ENCODE measurements at places on chromosomes 5 and 9. TPM values are rescaled to one million over a fixed set of nuclear protein-coding genes. Genes with fewer than 3 reads are reported as not detected.
A peak's percentile ranks its signal among the peaks of the same experiment; 100 is the strongest.

GRCh38 chr5:173686950-173687349 lies 70.5 kb upstream of the BOD1 start:
- DNase-seq: no peak
- H3K4me3 ChIP-seq: no peak overlapping the region
- H3K36me3 ChIP-seq: peaks cover 10% of the 10 kb centered on the region
- peaks cover 18% of the 10 kb centered on the region for H3K4me1 ChIP-seq

DNA sequence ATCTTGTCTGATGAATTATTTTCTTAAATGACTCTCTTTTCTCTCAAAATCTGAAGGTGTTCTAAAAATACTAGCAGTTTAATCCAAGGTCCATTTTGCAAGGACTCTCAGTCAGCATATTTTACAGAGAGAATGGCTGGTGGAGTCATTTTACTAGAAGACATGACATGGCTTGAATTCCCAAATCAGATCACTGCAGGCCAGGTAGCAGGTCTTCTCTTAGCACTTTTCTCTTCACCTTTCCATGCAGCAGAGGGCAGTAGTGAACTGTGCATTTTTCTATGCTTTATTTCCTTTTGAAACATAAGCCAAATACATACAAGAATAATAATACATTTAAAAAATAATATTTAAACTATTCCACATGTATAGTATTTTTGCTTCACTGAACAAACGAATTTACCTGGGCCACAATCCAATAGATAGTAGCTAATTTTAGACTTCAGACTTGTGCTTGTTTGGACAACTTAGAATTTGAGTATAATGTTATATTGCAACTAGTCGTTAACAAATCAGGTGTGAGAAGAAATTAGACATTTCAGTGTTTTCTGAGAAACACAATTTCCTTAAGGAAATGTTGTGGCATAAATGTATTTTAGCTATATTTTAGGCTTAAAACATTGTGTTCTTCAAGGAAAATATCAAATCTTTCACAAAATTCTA lies 289.4 kb upstream of the DAB2 start:
- DNase-seq: peak; percentile 21
- no peak overlapping the region for H3K4me3 ChIP-seq
- no peaks in the 10 kb centered on the region for H3K27me3 ChIP-seq
- H3K4me1 ChIP-seq: peaks cover 10% of the 10 kb centered on the region
- H3K36me3 ChIP-seq: no peaks in the 10 kb centered on the region

DNA sequence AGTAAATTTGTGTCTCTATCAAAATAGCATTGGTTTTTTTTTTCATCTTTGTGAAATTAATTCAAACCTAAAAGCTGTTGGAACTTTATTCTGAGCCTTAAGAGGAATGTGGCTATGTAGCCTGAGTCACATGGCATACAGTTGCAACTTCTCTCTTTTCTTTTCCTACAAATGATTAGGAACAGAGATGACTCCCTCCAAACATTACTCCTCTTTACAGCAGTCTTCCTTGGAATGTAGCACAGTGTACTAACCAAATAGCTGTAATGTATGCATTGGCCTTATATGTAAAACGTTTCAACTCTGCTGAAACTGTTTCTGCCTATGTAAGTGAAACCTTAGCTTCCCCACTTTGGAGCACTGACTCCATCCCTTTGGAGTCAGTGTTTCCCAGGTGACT lies 100.9 kb upstream of the MAP1B start:
- H3K36me3 ChIP-seq: no peaks in the 10 kb centered on the region
- H3K4me3 ChIP-seq: no peak overlapping the region
- H3K4me1 ChIP-seq: peaks cover 20% of the 10 kb centered on the region

DNA sequence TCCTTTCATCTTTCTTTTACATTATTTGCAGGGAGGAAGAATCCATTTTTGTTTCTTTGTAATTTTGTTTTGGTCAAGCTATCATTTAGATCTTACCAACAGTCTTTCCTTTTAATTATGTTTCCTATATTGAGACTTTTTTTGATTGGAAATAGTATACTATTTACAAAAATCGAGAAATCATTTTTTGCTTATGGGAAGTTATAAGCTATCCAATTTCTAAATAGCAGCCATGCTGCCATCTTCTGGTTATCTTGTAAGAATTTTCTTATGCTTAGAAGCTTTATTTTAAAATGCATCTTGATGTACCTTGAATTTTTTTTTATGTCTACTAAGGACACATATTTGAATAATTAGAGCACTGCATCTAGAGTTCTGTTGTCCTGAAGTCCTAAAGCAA lies 821.2 kb downstream of the PTPRD start:
- no peaks in the 10 kb centered on the region for H3K4me1 ChIP-seq
- no peaks in the 10 kb centered on the region for H3K36me3 ChIP-seq
- H3K27ac ChIP-seq: no peak overlapping the region
- no peaks in the 10 kb centered on the region for H3K27me3 ChIP-seq

Gene SOWAHA
- total RNA-seq: 0.11 TPM

Gene SLC31A2
- total RNA-seq: 1.7 TPM

Gene PDE6A
- total RNA-seq: not detected

Gene CCL28
- total RNA-seq: 1.4 TPM
